ENCODE measurements at places on chromosomes 1 and 21.

GRCh38 chr1:117608758-117609157 lies 2.9 kb downstream of the TENT5C start:
- DNase-seq: no peak

DNA sequence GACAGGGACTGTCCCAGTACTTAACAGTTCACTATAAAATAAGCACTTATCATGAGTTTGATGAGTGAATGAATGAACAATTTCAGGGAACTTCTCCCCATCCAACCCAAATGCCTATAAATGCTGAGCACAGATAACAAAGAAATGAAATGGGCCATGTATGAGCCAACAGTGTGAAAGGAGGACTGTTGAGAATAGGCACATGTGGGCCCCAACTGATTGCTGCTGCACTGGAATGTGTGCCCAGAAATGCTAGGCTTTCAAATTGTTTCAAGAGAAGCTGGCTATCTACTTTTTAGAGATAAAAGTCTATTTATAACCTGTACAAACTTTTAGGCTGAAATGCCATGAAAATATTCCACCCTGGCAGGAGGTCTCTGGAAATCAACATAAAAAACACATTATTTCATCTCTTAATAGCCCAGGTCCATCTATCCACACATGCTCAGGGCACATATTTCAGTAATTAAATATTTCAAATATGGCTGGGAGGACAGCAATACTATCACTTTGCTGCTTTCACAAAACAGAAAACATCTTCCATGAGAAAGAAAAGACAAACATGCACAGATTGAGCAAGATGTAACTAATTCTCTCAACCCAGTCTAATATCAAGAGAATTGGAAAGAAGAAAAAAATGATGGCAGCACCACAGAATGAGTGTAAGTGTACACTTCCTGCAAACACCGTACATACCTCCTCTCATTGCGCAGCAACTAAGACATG lies 49.8 kb downstream of the COLGALT2 start:
- no peak for DNase-seq

DNA sequence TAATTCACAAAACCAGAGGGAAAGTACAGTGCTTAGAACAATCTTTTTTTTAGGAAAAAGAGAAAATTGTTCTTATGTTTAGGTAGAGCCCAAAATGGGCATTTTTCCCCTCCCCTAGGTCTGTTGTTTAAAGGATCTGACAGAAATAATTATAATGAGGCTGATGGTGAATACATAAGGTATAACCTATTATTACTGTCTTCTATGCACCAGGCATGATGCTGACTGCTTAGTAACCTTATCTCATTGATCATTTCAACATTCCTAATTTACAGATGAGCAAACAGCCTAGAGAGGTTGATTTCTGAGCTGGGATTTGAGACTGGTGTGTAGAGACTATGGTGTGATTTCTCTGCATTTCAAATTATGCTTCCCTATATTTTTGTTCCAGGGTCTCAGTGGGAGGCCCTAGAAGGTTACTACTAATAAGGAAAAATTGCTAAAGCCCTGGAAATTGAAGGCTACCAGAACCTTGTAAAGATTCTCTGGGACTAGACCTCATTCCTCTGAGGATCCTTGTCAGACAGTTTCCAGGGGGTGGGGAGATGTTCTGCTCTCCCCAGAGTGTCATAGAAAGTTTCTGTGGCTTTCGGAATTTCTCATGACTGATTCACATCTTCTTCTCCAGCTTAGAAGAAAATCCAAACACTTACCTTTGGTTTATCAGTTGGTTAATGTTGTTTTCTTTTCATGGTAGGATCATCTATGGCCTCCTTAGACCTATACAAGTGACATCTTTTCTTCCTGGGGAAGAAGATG lies 44.9 kb downstream of the ROR1 start:
- DNase-seq: no peak

- DNase-seq: no peak
Measured at GRCh38 chr1:75797606-75798216, 1.0 kb downstream of the MSH4 start.

DNA sequence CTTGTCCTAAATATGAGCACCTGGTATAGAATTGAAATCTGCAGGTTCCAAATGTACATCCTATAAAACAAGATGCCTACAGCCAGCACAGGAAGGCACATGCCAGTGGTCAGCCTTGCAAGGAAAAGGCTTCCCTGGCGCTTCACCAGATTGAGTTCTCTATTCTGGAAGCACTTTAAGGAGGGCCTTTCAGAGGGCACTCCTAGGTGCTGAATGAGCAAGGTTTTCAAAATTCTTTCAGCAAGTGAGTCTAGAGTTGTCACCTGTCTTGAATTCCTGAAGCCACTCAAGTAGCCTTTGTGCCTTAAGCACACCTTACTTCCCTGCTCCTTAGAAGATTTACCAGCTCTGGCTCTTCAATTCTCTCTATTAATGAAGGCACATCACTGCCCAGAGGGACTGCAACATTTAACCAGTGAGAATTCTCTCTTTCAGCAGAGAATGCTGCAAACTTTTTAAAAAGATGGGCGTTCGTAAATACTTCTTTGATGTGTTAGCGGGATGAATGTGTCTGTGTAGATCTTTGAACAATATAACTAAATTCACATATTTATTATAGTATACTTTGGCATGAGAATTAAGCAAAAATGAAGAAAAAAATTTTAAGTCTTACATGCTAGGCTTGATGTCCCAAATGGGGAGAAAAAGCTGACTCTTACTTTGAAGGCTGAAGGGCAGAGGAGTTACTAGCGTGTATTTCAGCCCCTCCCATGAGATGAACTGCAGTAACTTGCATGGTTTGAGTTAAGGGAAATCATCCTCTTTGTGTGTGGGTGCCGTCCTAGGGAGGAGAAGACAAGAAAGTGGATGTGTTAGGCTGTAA lies 162.0 kb downstream of the NTPCR start:
- no peak for DNase-seq

GRCh38 chr1:206905295-206906164 lies 8.3 kb downstream of the IL24 start:
- no peak for DNase-seq

DNA sequence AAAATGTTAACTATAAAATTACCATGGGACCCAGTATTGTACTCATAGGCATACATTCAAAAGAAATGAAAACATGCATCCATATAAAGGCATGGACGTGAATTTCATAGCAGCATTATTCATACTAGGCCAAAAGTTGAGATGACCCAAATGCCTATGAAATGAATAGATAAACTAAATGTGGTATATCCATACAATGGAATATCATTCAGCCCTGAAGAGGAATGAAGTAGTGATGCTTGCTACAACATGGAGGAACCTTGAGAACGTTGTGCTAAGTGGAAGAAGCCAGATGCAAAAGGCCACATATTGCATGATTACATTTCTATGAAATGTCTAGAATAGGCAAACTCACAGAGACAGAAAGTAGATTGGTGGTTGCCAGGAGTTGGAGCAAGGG lies 127.1 kb upstream of the IPO9 start:
- DNase-seq: no peak

DNA sequence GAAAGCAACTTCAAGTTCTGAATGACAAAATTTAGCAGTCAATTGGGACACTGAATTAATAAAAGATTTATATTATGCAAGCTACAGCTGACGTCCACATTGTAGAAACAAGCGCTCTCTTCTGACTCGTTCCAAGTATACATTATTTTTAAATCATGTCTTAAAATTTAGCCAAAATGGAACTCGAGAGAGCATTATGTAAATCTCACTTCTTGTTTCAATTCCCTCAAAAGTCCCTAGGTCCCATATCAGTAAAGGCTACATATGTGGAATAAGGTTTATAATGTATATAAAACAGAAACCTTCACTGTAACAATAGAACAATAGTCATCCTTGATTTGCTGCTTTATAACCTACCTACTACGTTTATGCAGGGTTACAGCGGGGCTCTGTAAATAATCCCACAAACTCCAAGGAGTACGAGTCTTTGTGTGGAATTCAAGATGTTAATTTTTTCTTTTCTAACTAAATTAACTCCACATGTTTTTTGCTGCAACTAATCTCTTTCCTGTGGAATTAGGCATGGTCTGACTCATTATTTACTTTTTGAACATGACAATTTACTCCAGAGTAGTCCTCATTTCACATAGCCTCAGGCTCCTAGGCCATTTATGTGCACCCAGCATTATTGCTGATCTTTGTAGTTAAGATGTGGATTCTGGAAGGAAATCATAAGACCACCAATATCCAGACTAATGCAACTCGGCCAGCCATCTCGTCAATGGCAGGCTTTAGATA lies 785.1 kb downstream of the LTN1 start:
- no peak for DNase-seq

- DNase-seq: no peak
Measured at GRCh38 chr1:80385650-80386049, 1379.1 kb upstream of the ADGRL4 start.

DNA sequence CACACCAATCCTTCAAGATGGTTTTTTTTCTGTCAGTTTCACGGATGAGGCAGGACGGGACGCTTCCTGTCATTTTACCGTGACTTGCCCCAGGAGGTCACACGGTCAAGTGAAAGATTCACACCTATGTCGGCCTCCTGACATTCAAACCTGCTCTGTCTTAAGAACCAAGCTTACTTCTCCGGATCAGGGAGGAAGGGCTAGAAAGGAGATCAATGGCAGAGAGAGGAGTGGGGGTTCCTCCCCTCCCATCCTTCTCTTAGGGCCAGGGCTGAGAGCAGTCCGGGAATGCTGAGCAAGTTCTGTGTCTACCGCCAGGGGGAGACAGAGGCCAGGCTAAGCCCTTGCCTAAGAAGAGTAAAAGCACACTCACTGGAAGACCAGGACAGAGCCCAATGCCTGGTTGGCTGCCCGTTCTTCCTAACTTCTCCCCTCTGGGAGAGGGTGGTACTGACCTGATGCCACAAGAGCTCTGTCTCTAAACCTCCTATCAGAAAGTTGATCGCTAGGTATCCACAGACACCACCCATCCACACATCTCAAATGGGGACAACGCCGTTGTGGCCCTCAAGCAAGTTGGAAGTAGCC lies 1.1 kb upstream of the PPM1J start:
- peak; percentile 70 for DNase-seq

DNA sequence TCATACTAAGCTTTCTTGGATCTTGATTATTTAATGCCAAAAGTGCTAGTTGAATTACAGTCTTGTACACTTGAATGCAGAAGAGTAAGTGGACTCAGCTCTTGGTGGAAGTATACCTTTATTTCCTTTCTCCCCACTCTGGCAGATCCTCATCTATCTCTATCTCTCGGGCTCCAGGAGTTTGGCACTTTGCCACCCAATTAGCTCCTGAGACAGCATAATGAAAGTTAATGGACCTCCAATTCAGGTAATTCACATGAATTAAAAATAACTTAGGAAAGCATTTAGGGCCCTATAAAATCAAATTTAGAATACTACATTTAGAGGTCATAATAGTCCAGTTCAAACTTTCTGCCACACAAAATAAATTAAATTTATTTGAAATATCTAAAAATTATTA lies 67.4 kb downstream of the OLFM3 start:
- no peak for DNase-seq

- no peak for DNase-seq
Measured at GRCh38 chr1:209884665-209885117, 53.3 kb upstream of the SYT14 start.

GRCh38 chr1:57327946-57328345 lies 95.9 kb downstream of the DAB1 start:
- no peak for DNase-seq

GRCh38 chr1:158024737-158025136 lies 31.3 kb downstream of the KIRREL1 start:
- no peak for DNase-seq

DNA sequence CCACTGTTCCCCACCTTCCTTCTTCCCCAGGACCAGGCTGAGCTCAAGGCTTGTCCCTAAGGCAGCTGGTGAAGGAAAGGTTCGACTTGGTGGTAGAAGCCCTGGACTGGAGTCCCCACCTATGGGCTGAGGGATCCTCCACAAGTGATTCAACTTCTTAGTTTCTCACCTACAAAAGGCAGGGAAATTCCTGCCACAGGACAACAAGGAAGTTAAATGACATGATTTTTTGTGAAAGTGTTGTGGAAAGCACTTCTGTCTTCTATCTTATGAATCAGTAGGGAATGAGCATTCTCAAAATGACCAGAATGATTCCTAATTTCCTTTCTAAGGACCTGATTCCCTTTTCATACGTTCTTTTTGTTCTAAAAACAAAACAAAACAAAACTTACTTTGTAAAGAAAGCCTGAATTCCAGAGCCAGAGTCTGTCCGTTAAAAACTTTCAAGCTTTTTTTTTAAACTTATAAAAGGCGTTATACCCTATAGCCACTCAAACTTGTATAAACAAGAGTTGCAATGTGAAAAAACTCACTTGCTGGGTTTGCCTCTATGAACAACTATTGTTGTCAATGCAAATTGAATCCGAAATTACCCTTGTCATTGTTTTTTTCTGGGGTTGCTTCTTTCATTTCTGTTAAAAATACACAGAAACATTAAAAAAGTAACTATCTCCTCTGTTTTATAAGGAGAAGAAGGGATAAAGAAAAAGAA lies 12.2 kb downstream of the KCNJ15 start:
- no peak for DNase-seq

- no peak for DNase-seq
Measured at GRCh38 chr1:182262425-182262824, 129.2 kb downstream of the GLUL start.

DNA sequence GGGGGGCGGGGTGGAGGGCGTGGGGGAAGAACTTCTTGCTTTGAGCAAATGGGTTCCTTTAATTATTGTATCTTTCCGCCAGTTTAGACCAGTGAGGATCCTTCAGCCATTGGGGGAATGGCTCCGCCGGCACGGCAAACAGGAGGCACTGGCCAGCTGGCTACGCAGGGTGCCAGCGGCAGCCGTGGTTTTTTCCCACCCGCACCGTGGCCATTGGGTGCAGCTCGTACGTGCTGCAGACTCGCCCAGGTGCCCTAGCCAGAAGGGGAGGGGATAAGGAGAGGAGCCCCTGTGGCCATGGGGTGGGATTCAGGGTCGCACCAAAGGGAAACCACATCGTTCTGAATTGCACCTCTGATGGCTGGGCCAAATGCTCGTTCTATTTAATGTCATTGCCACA lies 65.6 kb downstream of the RGSL1 start:
- DNase-seq: no peak

GRCh38 chr1:94544706-94545490 lies 3.3 kb upstream of the F3 start:
- no peak for DNase-seq

- DNase-seq: no peak
Measured at GRCh38 chr1:44932151-44932550, 54.2 kb downstream of the EIF2B3 start.

GRCh38 chr1:226964611-226965486 lies 24.8 kb downstream of the COQ8A start:
- DNase-seq: no peak

All from activated T-cell treated with anti-CD3 and anti-CD28 coated beads for 1 hour (primary cell).